Fibroblast of mammary gland (primary cell): ENCODE measurements at places on chromosomes 12 and 14.

DNA sequence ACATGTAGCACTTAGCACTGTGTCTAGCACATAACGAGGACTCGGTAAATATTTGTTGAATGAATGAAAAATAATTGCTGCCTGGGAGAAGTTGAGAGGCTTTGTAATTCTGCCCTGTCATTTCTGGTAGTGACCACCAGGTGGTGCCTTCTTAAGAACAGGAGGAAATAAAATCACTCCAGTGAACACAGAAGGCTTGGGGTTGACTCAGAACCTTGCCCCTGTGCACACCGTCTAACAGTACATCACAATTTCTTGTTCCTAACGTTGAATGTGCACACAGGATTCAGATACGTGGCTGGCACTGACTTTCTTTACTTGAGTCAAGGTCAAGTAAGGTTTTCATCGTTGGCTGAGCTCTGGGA, 91.8 kb downstream of the RGS6 start:
- DNase-seq, result peak; percentile 35

- no peak for DNase-seq
These were observed 35.9 kb upstream of the WNK1 start for GRCh38 chr12:716506-716905.

GRCh38 chr12:132432721-132433577, 57.0 kb upstream of the FBRSL1 start:
- peak; percentile 24 for DNase-seq

- peak; percentile 48 for DNase-seq
These were observed 21.8 kb downstream of the FKBP11 start for GRCh38 chr12:48903363-48903981.

DNA sequence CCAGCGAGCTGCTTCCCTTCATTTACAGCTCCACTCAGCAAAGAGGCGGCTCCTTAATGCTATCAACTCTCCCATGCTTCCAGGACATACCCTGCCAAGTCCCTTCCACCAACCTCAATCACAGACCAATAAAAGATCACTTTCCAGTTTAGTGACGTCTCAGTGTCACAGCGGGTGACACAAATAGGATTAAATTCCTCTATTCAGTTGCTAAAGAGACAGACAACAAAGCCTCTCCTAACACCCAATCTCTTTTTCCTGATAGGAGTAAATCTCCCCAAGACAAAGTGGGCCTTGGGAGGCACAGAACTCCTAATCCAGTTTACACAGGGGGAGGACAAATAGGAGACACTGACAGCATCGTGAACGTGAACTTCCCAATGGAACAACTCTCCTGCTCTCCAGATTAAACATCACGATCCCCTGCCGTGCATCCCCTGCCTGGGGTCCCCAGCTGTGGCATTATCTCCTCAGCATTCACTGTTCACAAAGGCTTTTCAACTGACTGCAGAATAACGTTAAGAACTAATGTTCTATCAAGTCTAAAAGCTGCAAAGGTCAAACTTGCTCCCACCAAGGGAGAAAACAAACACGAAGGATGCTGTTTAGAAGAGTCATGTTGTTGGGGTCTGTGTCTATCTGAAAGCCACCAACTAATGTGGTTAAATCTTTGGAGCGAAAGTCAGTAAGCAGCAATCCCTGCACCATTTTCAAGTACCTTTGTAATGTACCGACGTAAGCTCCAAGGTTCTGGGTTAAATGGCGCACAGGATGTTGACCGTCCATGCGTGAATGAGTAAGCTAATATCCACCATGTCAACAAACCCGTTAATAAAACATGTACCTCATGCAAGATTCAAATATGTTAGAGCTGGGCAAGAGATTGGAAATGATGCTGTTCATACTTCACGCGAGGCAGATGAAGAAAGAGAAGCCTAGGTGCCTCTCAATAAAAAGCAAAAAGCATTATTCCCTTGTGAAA, 31.5 kb downstream of the TMEM132D start:
- DNase-seq, result no peak

- DNase-seq, result peak; percentile 79
These were observed 19.4 kb downstream of the BDKRB1 start for GRCh38 chr14:96275177-96276112.

DNA sequence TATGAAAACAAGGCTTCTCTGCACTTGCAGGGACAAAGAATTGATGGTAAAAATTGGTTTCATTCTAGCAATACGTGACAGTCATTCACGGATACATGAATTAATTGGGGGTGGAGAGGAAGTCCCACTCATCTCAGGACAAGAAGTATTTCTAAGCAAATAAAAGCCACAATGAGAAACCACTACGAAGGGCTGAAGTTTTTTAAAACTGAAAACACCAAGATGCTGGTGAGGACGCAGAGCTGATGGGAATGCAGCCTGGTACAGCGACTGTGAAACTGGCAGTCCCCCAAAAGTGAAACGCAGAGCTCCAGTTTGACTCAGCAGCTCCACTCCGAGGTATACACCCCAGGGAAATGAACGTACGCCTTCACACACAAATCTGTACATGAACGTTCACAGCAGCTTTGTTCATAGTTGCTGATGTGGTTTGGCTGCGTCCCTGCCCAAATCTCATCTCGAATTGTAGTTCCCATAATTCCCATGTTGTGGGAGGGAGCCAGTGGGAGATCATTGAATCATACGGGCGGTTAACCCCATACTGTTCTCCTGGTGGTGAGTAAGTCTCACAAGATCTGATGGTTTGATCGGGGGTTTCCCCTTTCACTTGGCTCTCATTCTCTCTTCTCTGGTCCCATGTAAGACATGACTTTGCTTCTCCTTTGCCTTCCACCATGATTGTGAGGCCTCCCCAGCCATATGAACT, 89.0 kb downstream of the SCARB1 start:
- peak; percentile 100 for DNase-seq

DNA sequence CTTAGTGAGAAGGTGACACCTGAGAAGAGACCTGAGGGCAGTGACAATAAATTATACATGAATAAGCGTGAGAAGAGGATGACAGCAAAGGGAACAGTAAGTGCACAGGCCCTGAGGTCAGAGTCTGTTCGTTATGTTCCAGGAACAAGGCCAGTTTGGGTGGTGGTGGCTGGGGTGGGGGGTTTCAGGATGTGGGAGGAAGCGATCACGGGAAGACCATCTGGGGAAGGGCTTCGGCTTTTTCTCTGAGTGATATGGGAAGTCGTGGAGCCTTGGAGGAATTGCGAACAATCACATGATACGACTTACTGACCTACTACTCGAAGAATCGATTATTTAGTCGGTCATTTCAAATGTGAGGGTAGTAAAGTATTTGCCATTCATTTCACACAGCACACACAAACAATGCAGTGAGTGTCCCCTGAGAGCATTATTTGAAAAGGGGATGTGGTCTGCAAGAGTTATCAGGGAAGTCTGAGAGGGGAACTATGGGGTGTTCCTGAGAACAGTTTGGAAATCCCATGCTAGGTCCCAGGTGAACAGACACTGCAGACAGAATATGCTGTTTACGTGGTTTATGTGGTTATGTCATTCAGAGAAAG, 94.7 kb downstream of the SLC38A1 start:
- no peak for DNase-seq

GRCh38 chr12:45254254-45254653, 38.4 kb downstream of the ANO6 start:
- no peak for DNase-seq

DNA sequence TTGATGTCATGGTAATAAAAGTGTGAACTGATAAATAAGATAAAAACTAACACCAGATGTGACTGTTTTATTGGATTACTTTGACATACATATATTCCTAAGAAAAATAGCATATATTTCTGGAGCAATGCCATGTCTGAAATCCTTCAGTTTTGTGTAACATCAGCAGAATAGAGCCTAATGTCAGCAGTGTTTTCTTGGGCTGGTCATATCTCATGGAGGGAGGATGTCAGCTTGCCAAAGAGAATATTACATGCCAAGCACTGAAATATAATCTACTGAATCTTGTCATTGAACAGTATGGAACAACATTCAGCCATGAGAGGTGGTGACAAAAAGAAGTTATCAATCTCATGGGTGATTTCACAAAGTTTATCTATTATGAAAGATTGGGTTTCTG, 220.3 kb downstream of the KLHL28 start:
- no peak for DNase-seq

DNA sequence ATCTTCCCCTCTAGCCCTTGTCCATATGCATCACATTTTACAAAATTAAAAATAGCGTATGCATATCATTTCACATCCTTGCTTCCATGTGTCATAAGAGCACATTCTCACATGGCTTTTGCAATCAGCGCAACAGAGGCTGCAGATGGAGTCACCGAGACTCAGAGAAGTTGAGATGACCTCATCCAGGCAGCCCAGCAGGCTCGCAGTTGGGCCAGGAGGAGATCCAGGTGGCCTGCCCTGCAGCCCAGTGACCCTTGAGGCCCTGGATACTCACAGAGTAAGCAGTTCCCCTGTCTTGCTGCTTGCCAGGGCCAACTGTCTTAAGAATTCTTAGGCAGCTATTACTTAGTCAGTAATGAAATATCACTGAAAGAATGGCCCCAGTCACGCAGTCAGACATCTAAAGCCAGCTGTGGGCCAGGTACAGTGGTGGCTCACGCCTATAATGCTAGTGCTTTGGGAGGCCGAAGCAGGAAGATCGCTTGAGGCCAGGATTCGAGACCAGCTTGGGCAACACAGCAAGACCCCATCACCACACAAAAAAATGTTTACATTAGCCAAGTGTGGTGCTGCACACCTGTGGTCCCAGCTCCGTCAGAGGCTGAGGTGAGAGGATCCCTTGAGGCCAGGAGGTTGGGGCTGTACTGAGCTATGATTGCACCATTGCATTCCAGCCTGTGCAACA, 9.1 kb downstream of the CAMKK2 start:
- DNase-seq, result peak; percentile 91

DNA sequence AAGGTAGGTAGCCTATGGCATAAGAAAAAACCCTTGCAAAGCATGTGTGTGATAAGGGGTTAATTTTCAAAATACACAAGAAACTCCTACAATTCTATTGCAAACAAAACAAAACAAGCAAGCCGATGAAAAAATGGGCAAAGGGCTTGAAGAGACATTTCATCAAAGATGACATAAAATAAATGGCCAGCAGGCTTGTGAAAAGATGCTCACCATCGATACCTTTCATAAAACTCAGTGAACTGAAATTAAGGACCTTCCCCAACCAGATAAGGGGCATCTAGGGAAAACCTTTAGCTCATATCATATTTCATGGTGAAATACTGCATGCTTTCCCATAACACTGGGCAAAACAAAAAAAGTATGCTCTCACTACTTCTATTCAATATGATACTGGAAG, 131.2 kb downstream of the PPM1H start:
- no peak for DNase-seq

- no peak for DNase-seq
These were observed 9.2 kb downstream of the FAR2 start for GRCh38 chr12:29158115-29158763.

DNA sequence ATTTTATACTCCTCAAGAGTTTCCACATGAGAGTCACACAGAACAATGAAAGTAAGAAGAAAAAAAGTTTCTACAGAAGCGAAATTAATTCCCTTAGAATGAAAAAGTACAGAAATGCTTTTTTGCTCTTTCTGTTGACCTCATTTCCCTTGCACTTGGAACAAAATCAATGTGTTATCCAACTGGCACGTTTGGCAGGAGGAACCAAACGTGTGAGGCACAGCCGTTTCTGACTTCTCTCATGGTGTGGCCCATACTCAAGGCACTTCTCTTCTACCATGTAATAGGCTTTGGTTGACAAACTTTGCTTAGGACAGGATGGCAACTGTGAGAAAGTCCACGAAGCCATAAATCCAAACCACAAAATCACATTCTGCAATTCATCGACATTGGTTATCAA, 297.0 kb downstream of the FUT8 start:
- DNase-seq, result peak; percentile 12

DNA sequence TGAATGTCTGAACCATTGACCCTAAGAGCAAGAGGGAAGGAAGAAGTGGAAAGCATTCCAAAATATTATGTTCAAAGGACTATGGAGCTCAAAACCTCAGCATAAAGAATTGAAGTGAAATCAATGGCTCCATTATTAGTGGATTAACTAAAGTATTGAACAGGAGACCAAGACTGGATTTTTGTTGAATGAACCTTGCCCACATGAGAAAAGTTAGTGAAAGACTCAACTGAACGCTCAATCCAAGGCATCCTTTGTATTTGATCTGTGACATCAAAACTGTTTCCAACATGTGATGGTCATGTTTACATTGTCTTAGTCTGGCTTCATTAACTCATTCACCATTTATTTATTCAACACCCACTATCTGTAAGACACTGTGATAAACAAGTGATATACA, 161.0 kb downstream of the CNTN1 start:
- DNase-seq, result no peak

- peak; percentile 83 for DNase-seq
These were observed 62.4 kb downstream of the TMEM30B start for GRCh38 chr14:61218767-61219166.

- DNase-seq, result peak; percentile 35
These were observed 620 bp downstream of the TMTC1 start for GRCh38 chr12:29782871-29783772.

DNA sequence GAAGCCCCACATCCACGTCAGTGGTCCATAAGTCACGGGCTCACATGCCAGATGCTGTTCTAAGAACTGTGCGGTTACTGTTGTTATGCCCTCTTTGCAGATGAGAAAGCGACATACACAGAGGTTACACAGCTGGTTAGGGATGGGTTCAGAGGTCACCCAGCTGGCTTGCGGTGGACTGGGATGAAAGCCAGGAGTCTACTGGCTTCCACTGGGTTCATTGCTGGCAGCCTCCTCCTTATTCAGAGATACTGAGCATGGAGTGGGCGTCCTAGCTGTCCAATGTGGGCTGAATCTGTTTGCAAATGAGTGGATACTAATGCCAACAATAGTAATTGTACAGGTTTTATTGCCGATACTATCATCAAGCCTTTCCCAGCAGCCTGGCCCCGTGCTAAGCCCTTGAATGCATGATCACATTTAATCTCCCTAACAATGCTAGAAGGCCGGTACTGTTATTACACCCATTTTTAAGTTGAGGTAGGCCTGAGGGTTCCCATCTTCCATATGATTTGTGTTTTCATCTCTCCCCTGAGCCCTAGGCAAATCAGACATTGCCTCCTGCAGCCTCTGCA, 129.1 kb downstream of the PLXNC1 start:
- DNase-seq, result peak; percentile 79

DNA sequence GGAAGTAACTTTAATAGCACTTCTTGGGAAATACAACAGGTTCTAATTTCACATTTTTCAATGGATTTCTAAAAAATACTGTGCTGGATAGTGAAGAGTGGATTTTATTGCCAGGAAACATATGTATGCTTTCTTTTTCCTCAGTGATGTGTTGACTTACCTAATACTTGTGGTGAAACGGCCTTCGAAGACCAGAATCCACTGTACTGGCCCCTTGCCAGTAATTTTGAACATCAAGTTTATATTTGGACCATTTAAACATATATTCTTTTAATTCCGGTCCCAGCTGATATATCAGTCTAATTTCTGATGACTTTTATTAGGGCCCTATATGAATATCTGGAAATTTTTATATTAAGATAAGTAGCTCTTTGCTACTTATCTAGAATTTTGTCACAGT, 1.8 kb downstream of the MSRB3 start:
- peak; percentile 29 for DNase-seq

DNA sequence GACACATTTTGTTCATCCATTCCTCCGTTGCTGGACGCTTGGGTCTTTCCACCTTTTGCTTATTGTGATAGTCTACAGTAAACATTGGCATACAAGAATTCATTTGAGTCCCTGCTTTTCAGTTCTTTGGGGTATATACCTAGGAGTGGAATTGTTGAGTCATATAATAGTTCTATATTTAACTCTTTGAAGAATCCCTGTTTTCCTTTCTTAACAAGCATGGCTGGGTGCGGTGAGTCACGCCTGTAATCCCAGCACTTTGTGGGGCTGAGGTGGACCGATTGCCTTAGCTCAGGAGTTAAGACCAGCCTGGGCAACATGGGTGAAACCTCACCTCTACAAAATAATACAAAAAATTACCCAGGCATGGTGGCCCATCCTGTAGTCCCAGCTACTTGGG, 75.4 kb downstream of the CCDC92 start:
- DNase-seq, result peak; percentile 80
